ENCODE measurements at places on chromosomes 3 and 15.

- no peak for DNase-seq
Observed at GRCh38 chr3:106829206-106829605, 548.0 kb upstream of the CCDC54 start.

- DNase-seq: no peak
Observed at GRCh38 chr3:170003881-170004356, 33.9 kb upstream of the GPR160 start.

DNA sequence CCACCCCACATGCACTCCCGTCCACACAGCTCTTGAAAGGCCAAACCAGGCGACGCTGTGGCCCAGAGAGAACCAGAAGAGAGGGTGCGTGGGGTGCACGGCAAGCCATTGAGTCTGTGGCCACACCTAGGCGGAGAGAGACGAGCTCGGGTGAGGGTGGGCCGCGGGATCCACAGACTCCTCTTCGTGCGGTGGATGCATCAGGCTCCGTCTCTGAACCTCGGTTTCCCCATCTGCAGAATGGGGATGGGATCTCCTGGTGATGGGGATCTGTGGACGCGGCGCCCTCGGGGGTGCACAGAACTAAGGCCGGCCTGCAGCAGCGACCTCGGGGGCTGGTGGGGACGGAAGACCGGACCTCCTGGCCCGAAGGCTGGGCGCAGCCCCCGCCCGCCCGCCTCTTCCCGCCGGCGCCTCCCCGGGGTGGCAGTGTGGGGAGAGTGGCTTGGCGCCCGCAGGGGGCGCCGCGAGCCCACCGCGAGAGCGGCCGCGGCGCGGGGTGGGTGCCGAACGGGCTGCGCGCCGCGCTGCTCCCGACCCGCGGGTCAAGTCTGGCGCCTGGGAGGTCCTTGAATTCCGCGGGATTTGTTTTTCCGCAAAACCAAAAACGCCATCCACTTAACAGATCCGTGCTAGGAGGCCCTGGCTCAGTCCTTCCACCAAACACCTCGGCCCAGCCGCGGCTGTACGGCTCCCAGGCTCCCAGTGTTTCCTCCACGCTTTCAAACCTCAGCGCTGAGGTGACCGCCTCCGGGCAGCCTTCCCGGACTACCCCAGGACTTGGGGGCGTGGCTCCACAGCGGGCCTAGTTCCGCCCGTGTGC, 13.2 kb upstream of the ADPGK start:
- DNase-seq: peak; percentile 3

DNA sequence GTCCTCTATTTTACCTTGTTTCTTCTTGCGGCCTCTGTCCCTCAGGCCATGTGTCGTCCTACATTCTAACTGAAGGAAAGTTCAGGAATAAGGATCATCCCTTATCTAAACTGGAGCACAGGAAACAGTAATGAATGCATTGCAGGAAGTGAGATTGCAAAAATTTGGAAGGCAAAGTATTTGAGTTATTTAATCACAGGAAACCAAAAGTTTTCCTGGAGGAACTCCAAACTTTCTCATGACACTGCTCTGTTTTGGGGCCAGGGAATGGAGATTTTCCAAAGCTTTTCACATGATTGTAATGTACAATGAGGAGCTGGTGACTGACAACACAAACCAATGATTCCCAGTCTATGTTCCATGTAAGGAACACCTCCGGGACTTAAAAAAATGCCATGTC, 57.8 kb upstream of the PLSCR4 start:
- DNase-seq: no peak

- DNase-seq: no peak
Observed at GRCh38 chr3:144265542-144266100, 294.0 kb downstream of the DIPK2A start.

- DNase-seq: no peak
Observed at GRCh38 chr3:12060139-12060845, 56.1 kb downstream of the SYN2 start.

DNA sequence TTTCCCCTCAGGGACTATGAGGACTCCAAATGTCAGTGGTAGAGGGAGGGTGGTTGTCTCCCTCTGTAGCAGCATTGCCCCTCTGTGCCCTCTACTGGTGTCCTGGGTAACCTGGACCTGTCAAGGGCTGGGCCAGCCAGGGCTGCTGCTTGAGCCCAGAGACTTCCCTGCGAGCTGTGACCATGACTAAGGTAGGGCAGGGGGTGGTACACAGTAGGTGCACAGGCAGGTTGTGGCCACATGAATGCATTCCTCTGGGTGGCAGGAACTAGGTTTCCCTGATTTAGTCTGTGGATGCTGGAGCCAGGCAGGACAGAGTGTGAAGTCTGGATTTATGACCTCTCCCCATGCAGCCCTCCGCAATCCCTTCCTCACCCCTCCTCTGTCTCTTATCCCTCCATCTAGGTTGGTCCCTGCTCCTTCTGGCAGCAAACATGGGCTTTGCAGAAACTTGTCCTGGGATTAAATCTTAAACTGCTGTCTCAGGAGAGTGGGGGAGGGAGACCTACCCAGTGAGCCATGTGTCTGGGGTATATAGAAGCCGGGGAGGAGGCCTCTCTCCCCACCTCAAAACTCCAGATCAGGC, 8.7 kb upstream of the SEMA3F start:
- no peak for DNase-seq

DNA sequence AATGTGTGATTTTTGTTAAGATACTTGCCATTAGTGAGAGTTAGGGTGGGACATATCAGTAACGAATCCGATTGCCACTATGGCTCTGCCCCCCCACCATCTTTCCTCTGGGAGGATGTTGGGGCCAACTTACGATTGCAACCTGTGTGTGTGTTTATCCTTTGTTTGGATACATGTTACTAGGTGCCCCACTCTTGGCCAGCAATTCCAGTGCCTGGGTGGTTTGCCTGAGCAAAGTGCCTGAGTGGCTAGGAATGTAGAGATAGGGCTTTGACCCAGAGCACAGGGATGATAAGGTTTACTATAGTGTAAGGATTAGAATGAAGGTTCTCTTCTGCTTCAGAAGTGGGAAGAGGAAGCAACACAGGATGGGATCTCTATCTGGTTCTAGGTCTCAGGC, 231.8 kb downstream of the TP63 start:
- no peak for DNase-seq

GRCh38 chr3:113441051-113441770, at the start of gene CFAP44:
Gene CFAP44, minus strand, starts transcription at chr3:113441493. Its CDS starts 7,829 bp downstream, at chr3:113433664.
- DNase-seq: no peak

GRCh38 chr3:179929091-179929529, 107.6 kb downstream of the PEX5L start:
- no peak for DNase-seq

DNA sequence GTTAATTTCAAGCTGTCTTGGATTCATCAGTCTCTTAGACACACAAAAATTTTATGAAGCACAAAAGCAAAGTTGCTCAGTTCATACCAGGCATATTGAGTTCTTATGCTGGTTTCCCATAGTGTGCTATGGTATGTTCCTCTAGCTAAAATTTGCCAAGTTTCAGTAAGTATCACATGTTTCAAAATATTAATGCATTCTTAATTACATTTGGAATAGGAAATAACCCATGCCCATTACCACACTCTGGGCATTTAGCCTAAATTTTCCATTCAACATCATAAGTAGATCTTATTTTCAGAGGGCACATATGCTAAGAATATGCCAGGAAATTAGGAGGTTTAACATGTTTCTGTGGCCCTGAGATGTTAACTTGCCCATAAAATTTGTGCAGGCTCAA, 289.9 kb downstream of the SHOX2 start:
- DNase-seq: no peak

- DNase-seq: no peak
Observed at GRCh38 chr3:194561306-194561974, 71.8 kb downstream of the TMEM44 start.

DNA sequence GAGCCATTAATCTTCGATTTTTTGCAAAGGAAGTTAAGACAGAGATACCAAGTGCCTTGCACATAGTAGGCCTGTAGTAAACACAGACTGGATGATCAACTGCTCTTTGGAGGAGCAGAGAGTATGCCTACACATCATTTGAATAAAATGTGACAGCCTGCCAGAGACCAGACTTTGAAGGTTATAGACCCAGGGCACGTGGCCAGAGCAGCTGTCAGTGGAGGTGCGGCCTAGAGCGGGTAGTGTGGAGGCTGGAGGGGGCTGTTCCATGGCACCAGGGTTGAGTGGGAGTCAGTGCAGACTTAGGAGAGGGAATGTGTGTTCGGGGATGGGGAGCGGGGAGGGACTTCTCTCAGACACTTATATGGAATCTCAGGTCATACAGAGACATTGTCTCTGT, 80.8 kb downstream of the SMAD3 start:
- no peak for DNase-seq

GRCh38 chr15:52148403-52148802, 35.8 kb upstream of the BCL2L10 start:
- no peak for DNase-seq

- no peak for DNase-seq
Observed at GRCh38 chr3:191959876-191960413, 499.0 kb downstream of the PYDC2 start.

GRCh38 chr15:62933386-62933785, 109.2 kb upstream of the TPM1 start:
- DNase-seq: no peak

- no peak for DNase-seq
Observed at GRCh38 chr3:129553719-129554118, 10.7 kb downstream of the H1-8 start.

GRCh38 chr15:25056484-25057425, 102.0 kb downstream of the SNRPN start:
- no peak for DNase-seq

DNA sequence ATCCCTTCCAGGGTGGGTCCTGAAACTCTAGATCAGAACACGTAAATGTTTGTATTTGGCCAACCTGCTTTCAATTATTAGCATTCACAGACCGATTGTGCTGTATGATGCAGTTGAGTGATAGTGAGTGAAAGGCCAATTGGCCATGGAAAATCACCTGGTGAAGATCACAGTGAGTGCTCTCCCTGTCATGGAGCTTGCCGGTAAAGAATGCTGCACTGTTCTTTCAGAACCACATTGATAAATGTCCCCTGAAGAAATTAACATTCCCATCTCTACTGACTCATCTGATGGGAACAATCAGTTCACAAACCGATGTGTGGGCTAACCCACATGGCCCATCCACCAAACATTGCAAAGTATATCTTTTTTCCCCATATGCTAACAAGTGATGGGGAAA, 324.8 kb upstream of the TBL1XR1 start:
- DNase-seq: no peak

DNA sequence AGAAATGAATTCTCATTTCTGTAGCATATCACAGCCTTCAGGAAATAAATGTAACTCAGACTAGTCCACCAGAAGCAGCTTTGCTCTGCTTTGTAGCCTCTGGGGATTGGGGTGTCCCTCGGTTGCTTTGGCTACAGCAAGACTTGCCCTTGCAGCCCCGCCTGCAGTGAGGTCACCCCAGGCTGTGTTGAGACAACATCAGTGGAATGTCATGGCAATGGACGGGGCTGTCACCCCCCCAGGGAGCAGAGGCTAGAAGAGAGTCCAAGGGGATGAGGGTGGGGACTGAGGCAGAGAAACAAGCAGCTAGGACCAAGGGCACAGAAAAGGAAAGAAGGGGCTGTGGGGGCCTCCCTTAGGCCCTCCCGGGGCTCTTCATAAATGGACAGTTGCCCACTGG, 854 bp downstream of the CLEC3B start:
- DNase-seq: peak; percentile 12

- DNase-seq: no peak
Observed at GRCh38 chr3:69684309-69684961, 54.8 kb upstream of the MITF start.

DNA sequence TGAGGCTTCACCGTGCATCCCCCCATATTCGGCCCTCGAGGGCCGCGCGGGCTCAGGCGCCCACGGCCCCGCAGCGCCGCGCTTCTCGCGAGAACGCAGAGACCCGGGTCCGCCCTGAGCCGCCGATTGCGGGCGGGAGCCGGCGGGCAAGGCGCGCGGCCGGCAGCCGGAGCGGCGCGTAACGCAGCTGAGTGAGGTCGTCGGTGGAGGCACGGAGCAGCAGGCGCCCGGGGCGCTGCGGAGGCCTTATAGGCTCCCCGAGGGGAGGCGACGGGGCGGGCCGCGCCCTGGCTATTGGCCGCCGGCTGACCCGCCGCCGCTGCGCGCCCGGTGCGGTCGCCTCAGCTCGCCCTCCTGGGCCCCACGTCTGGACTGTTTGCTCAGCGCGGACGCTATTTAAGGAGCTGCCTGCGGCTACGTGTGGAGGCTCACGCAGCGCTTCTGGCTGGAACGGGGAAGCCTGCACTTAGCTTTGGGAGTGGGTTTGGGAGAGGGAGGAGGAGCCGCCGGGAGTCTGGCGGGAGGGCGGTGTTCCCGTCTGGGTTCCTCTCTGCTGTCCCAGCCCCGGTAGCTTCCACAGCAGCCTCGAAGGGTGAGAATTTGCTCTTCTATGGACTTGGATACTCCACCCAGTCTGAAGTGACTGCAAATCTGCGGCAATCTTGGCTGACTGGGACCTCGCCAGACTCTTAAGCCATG, at the start of gene PLOD2:
Gene PLOD2 (minus strand): TSS at position 221 of the 699 bp plus-strand sequence. CDS start 195 bp downstream, at position 26.
- peak; percentile 83 for DNase-seq

DNA sequence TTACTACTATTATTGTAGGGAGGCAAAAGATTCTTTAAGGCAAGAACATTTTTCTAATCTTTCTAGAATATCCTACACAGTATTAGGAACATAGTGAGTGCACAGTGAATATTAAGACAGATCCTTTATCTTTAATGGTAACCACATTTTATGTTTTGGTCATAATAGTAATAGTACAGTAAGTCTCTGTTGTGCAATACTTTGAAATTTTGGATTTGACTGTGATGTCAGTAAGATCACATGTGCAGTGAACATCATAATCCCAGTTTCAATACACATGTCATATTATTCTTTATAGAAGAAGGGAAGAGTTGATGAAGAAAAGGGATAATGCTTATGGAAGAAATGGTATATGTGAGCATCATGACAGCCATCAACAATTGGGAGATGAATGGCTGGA, 10.7 kb downstream of the STT3B start:
- DNase-seq: no peak

DNA sequence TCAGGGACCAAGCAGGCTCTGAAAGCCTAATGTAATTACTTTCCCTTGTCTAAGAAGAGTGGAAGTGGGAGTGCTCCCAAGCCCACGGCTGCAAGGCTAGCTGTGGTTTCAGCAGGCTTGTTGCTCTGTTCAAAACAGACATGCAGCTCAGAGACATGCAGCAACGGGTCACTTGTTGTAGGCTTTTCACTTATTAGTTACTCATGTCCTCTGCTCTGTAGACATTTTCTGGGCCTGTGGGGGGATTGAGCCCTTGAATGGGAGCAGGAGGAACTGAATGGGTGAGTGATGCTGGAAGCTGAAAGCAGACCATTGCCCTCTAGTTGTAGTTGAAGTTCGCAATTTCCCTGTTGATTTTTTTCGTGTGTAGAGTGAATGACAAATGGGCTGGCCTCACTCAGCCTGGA, 261.9 kb upstream of the NR2E3 start:
- DNase-seq: no peak

- DNase-seq: peak; percentile 36
Observed at GRCh38 chr15:60390871-60391501, 6.8 kb downstream of the ANXA2 start.

DNA sequence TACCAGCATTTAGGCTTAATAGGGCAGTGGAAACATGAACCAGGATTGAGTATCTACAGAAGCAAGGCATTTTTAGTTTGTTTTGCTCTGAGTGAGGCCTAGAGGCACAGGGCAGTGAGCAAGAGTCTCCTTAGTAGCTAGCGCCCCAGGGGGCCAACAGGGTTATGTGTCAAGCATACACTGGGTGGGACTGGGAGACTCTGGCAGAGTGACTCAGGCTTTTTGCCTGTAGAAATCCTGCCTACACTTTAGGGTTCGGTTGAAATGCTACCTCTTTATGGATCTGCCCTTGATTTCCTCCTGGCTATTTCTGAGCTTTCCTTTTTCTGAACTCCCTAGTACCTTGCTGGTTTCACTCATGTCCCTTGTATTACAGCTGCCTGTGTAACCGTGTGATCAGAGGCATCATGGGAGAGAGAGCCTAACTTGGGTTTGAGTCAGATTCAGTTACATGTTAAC, 72.2 kb downstream of the TOP2B start:
- peak; percentile 40 for DNase-seq
